CD4-positive, alpha-beta T cell treated with Interleukin-17A for 4 hours (primary cell): ENCODE measurements at places on chromosomes 7 and 10.

GRCh38 chr10:73084209-73084608 lies 12.5 kb downstream of the P4HA1 start:
- DNase-seq: no peak

GRCh38 chr7:12975412-12975811 lies 288.0 kb downstream of the ARL4A start:
- DNase-seq: no peak

GRCh38 chr10:36221101-36221500 lies 579.0 kb upstream of the FZD8 start:
- DNase-seq: no peak

GRCh38 chr10:35059481-35059880 lies 30.7 kb downstream of the CUL2 start:
- DNase-seq: no peak

GRCh38 chr10:101135141-101136006 lies 4.3 kb downstream of the TLX1 start:
- DNase-seq: no peak

DNA sequence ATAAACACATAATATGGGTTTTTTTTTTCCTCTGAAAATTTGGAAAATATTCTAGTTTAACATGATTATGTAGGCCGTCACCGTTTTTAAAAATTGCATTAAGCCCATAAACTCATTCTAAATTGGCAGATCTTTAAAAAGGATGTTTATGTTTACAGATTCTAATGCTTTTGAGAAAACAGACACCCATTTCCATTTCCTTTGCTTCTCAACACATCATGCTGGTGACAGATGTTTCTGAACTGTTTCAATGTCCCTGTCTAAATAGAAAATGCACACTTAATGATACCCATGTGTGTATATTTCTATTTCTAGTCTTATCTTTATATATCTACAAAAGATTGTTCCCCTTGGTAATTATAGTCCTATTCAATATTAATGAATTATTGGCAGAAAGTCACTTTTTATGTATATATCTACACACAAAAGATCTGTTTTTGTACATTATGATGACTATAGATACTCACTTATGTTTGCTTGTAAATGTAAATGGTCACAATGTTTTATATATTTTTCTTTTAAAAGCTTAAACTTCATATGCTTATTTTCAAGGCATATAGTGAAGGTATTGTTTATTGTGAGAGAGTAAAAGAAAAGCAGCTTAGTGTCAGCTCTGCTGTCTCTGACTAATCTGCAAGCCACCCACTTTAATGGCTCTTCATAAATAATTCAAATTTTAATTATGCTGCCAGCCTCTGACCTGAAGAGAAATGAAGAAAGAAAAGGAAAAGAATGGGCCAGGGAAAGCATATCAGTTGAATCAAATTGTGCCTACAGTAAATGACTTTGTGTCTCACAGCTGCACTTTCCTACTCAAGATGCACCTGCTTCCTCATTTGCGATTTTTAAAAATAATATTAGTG lies 179.4 kb downstream of the CACNA2D1 start:
- no peak for DNase-seq

DNA sequence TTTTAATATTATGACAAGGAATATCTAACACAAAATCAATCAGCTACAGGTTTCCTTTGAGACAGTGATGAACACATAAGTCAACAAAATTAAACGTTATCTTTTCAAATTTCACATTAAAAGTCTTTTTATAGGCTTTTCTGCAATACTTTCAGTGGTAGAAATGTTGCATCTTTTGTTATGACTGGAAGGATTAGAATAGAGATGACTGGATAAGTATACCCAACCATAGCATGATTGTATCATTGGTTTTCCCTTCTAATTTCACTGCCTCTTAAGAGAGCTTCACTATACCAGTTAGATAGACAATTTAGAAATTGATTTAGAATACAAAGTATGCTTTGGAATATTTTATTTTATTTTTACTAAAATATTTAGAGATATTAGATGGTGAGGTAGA lies 273.9 kb downstream of the PHF14 start:
- DNase-seq: no peak

GRCh38 chr7:18445483-18445882 lies 50.1 kb upstream of the HDAC9 start:
- DNase-seq: no peak
